HuH-7.5 (cell line): ENCODE measurements at places on chromosomes 16 and 17.

GRCh38 chr17:74892013-74892841 is 1.2 kb downstream of the FADS6 start:
- DNase-seq = no peak

GRCh38 chr16:84889066-84889465 is 69.3 kb downstream of the CRISPLD2 start:
- no peak for DNase-seq

DNA sequence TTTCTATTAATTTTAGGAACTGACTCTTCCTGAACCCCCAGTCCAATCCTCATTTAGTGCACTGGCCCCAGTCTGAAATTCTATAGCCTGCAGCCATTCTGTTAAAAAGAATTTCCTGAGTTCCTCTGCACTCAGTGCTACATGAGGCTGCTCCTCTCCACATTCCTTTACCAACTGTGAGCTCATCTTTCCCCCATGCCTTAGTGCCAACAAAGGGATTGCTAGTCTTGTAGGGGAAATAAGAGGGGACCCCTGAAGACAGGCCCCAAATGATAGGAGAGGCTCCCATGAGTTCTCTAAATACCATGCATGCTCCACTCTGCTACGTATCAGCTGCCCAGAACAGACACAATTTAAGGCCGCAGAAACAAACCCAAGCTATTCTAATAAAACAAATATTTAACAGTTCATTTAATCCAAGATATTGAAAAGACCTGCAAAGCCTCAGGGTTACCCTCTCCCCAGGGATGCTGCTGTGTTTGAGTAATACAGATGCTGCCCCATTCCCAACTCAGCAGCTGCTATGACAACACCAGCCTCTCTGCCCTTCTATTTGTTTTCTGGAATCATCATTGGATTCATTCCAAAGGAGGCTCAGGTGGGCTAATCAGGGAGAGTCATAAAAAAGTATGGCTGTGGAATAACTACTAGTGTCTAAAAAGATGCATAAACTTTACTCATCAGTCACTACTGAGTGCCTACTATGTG is 228.5 kb downstream of the TOX3 start:
- no peak for DNase-seq

DNA sequence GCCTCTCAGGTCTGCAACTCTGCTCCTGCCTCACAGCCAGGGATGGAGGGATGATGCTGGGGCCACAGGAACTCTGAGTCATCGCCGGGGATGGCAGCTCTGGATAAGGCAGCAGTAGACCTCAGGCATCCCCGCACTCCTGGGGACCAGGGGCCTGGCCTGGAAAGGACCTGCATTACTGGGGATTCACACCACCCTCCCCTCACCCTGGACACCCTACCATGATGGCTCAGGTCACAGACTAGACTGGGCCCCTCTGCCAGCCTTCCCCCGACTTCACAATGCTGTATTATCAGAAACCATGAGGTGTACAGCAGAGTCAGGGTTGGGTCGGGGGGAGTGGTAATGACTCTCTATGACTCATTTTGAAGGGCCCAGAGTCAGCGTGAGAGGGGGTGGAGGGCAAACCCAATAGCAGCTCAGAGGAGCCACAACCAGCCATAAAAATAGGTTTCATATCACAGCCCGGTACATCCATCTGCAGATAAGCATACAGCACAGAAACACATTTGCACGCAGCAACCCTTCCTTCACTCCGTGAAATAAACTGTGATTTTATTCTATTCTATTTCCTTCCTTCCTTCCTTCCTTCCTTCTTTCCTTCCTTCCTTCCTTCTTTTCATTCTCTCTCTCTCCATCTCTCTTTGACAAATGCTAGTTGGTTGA is 28.8 kb downstream of the DYNLRB2 start:
- DNase-seq = no peak

- no peak for DNase-seq
Observed at GRCh38 chr16:14014284-14014625, 56.9 kb upstream of the MRTFB start.

- no peak for DNase-seq
Observed at GRCh38 chr17:57286399-57287105, 30.2 kb downstream of the MSI2 start.

GRCh38 chr17:49203796-49204195 is 6.6 kb downstream of the GNGT2 start:
- DNase-seq = no peak

- DNase-seq = no peak
Observed at GRCh38 chr16:71658771-71659170, 32.8 kb downstream of the MARVELD3 start.

- DNase-seq = no peak
Observed at GRCh38 chr16:22736791-22737190, 77.2 kb upstream of the HS3ST2 start.
